ENCODE measurements at places on chromosomes 13 and 19. TPM values are rescaled to one million over a fixed set of nuclear protein-coding genes. Genes with fewer than 3 reads are reported as not detected.

Gene KLF2
- 69.4 TPM for total RNA-seq

Gene TMEM145
- not detected for total RNA-seq

Gene PDX1
- not detected for total RNA-seq

Gene REEP6
- 0.99 TPM for total RNA-seq

Gene ISOC2
- total RNA-seq: 66.8 TPM

Gene HIPK4
- 0.52 TPM for total RNA-seq

Gene CYP2B6
- total RNA-seq: not detected

Gene TNNT1
- not detected for total RNA-seq

Gene ZNF681
- 0.83 TPM for total RNA-seq

DNA sequence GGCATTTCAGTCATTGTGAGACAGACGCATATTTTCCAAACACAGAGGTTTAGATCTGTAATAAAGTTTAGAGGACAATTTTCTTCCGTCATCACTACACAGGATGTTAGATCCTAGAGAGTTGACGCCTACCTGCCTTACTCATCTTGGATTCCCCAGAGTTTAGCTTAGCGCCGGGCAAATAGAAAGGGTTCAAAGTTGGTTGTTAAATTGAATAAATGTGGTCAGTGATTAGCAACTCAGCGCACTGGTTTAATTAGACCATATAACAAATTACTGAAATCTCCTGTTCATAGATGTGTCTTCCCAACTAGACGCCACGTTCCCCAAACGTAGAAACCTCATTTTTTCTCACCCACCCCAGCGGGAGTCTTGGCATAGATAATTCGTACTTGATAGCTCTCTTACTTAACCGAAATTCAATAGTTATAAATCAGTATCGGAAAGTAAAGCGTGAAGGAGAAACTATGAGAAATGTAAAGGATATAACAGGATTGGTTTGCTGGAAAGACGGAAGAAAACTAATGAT lies 726 bp upstream of the UFM1 start:
- peak overlapping the region; percentile 85 for H3K27ac ChIP-seq
- DNase-seq: no peak
- H3K27me3 ChIP-seq: no peaks in the 10 kb centered on the region
- peaks cover 10% of the 10 kb centered on the region for H3K4me1 ChIP-seq
- H3K36me3 ChIP-seq: peaks cover 7% of the 10 kb centered on the region
- peak overlapping the region; percentile 86 for H3K4me3 ChIP-seq

DNA sequence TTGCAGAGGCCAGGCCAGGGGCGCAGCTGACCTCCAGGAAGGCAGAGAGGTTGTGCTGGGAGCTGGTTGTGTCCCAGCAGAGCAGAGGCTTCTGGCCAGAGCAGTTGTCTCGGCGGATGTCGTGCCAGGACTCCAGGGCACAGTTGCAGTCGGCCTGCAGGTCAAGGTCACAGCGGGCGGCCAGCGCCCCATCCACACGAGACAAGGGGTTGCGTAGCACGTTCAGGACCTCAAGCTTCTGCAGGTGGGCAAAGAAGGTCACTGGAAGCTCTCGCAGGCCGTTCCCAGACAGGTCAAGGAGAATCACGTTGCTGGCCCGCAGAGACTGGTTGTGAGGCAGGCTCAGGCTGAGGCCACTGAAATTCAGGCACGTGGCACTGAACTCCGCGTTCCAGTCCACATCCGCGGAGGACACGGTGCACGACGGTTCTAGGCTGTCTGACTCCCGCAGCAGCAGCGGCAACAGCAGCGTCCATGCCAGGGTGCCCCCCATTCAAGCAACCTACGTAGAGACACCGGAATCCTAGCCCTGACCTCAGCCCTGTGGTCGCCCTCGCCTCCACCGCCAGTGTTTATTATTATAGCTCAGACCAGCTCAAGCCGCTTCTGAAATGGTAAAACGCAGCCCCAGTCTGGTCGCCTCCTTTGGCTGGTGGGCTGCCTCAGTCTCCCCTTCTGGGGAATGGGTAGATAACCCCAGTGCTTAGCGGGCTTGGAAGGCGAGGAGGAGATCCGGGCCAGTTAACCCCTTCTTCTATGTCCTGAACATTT lies 766 bp downstream of the LRRC25 start:
- H3K4me1 ChIP-seq: peaks cover 11% of the 10 kb centered on the region

GRCh38 chr19:5075597-5075996 lies 106.7 kb downstream of the KDM4B start:
- no peak for DNase-seq
- H3K4me3 ChIP-seq: no peak overlapping the region
- H3K4me1 ChIP-seq: peaks cover 3% of the 10 kb centered on the region
- H3K36me3 ChIP-seq: peaks cover 34% of the 10 kb centered on the region
- H3K27me3 ChIP-seq: no peaks in the 10 kb centered on the region
- H3K27ac ChIP-seq: no peak overlapping the region

- no peak for DNase-seq
- H3K27me3 ChIP-seq: no peaks in the 10 kb centered on the region
- H3K4me1 ChIP-seq: no peaks in the 10 kb centered on the region
- no peak overlapping the region for H3K27ac ChIP-seq
- no peaks in the 10 kb centered on the region for H3K36me3 ChIP-seq
Observed at GRCh38 chr19:56176881-56177280, 1.1 kb downstream of the GALP start.

GRCh38 chr13:107730813-107731212 lies 484.5 kb downstream of the LIG4 start:
- no peak overlapping the region for H3K4me3 ChIP-seq
- H3K36me3 ChIP-seq: no peaks in the 10 kb centered on the region
- no peak for DNase-seq
- H3K27ac ChIP-seq: no peak overlapping the region
- H3K4me1 ChIP-seq: no peaks in the 10 kb centered on the region

DNA sequence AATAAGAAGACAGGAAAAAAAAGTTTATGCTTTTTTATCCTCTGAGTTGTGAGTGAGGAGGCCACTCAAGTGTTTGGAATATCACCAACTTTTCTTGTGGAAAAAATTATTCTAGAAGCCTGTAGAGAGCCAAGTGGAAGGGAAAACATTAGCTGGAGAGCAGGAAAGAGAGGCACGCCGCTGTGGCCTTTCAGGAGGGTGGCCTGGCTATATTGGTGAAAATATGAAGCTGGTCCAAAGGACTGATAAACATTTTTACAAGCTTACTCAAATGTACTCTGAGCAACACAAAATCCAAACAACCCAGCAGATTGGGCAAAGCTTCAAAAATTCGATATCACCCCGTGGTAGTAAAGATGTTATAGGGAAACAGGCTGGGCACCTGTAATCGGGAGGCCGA lies 2.3 kb upstream of the EIF3G start:
- no peak overlapping the region for H3K4me3 ChIP-seq
- no peaks in the 10 kb centered on the region for H3K27me3 ChIP-seq
- peaks cover 18% of the 10 kb centered on the region for H3K36me3 ChIP-seq

DNA sequence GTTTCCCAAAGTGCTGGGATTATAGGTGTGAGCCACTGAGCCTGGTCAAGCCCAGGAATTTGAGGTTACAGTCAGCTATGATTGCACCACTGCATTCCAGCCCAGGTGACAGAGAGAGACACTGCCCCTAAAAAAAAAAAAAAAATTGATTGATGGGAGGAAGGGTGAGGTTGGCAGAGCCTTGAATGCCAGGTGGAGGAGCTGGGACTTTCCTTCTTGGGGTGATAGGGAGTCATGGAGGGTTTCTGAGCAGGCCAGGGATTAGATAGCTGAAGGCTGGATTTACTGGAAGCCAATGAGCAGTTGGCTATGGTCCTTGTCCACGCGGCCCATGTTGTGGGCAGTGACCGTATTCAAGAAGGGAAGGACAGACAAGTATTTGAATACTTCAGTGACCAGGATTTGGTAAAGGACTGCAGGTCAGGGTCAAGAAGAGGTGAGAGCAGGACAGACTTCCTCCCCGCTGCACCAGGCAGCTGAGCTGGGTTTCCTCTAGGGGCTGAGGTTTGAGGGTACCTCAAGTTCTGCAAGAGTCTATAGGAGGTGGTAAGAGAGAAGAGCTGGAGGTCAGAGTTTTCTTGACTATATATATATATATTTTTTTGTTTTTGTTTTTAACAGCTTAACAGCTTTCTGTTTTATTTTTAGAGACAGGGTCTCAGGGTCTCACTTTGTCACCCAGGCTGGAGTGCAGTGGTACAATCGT lies 6.9 kb upstream of the ICAM4 start:
- H3K4me3 ChIP-seq: no peak overlapping the region
- peaks cover 17% of the 10 kb centered on the region for H3K27me3 ChIP-seq
- no peak overlapping the region for H3K27ac ChIP-seq
- DNase-seq: no peak

- peaks cover 54% of the 10 kb centered on the region for H3K4me1 ChIP-seq
- H3K27me3 ChIP-seq: no peaks in the 10 kb centered on the region
- no peak for DNase-seq
- peak overlapping the region; percentile 66 for H3K27ac ChIP-seq
- H3K36me3 ChIP-seq: peaks cover 26% of the 10 kb centered on the region
Observed at GRCh38 chr19:12937093-12937926, 1.1 kb upstream of the CALR start.

DNA sequence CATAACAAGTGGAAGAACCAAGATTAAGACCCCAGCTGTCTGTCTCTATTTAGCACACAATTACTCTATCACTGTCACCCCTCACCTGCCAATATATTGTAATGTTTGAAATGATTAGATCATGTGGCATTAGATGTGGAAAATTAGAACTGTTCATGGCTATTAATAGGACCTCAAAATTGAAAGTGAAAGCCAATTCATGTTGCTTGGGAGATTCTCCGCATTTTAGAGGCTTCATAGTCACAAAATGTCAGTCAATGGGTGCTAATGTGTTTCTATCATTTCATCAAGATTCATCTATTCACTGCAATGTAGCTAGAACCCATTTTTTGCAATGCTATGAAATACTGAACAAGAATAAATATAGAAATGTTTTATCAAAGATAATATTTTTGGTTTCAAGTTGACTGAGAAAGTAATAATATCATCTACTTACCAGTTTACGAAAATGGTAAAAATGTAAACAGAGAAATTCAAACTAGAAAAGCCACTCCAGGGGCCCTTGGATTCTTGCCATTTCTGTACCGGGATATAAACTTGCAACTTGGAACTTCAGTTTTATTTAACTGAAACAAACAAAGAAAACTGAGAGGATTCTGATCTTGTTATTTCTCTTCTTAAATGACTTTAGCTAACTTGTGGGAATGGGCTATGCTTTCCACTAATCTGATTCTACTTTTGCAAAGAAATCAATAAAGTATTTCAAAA lies 388.6 kb downstream of the DCT start:
- DNase-seq: no peak
- H3K4me1 ChIP-seq: no peaks in the 10 kb centered on the region
- no peaks in the 10 kb centered on the region for H3K36me3 ChIP-seq
- no peak overlapping the region for H3K27ac ChIP-seq
- no peak overlapping the region for H3K4me3 ChIP-seq
- H3K27me3 ChIP-seq: no peaks in the 10 kb centered on the region

DNA sequence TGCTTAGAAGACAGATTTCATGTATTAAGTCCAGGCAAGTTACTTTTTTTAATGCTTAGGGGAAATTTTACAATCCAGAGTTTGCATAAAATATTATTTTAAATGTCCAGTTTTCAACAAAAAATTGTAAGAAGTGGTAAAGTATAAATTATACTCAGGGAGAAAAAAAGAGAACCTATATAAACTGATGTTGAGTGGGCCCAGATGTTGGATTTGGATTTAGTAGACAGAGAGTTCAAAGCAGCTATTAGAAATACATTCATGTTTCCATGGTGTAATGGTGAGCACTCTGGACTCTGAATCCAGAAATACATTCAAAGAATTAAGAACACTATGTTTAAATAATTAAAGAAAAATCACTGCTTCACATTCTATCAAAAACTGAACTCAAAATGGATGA lies 349.9 kb upstream of the ZNF507 start:
- H3K27me3 ChIP-seq: no peaks in the 10 kb centered on the region
- H3K27ac ChIP-seq: no peak overlapping the region
- H3K4me3 ChIP-seq: no peak overlapping the region

GRCh38 chr13:110942248-110942981 lies 27.5 kb upstream of the ANKRD10 start:
- no peak overlapping the region for H3K27ac ChIP-seq
- H3K4me3 ChIP-seq: no peak overlapping the region
- H3K27me3 ChIP-seq: no peaks in the 10 kb centered on the region

DNA sequence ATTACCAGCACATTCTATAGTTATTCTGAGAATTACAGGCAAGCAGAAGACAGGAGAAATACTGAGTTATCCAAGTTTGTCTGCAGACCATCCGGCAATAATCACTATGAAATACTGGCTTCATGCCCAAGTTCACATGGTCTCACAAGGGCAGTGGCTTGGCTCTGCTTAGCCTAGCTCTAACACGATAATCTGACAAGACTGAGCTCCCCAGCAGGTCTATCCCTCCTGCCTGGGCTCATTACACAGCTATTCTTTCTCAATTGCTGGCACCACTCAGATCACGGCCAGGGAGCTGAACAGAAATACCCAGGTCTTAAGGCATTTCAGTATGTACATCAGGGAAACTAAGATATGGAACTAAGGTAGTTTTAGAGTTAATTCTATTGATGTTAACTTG lies 361.6 kb upstream of the PCDH20 start:
- H3K36me3 ChIP-seq: no peaks in the 10 kb centered on the region
- no peak overlapping the region for H3K4me3 ChIP-seq
- H3K27me3 ChIP-seq: no peaks in the 10 kb centered on the region

GRCh38 chr13:29654843-29655547 lies 59.5 kb upstream of the SLC7A1 start:
- no peaks in the 10 kb centered on the region for H3K4me1 ChIP-seq
- H3K27ac ChIP-seq: no peak overlapping the region
- no peaks in the 10 kb centered on the region for H3K36me3 ChIP-seq
- no peak for DNase-seq
